Anterior cingulate cortex (tissue), 58 donors: ENCODE measurements at places on chromosomes 6 and 20.

DNA sequence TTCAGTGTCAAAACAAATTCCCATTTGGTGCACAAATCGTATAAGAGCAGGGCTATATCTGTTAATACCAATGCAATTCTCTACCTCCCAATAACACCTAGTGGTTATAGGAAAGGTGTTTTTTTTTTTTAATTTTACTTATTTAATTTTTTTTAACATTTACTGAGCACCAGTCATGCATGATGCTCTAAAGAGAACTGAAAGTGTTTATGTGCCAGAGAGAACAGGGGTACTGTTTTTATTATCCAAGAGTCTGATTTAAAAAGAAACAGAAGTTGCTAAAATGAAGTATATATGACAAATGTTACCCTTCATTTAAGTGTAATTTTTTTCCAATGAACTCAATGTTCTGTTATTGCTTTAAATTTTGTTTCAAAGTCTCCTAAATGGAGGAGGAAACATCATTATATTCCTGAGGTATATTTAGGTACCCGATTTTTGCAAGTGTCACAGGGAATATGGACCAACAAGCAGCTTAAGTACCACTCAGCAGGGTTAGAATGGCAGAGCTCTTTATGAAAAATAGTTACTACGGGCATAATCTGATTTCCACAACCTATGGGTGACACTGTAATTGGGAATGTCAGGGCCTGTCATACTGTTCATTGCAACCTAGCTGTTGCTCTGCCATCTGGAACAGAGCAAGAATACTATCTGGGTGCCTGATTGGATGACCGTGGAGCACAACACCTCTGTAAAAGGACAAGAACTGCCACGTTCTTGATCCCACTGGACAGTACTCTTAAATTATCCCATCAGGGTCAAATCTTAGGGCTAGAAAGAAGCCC lies 195.4 kb downstream of the KHDRBS2 start:
- DNase-seq, result no peak

GRCh38 chr6:141264101-141264500 lies 868.6 kb upstream of the GJE1 start:
- no peak for DNase-seq

DNA sequence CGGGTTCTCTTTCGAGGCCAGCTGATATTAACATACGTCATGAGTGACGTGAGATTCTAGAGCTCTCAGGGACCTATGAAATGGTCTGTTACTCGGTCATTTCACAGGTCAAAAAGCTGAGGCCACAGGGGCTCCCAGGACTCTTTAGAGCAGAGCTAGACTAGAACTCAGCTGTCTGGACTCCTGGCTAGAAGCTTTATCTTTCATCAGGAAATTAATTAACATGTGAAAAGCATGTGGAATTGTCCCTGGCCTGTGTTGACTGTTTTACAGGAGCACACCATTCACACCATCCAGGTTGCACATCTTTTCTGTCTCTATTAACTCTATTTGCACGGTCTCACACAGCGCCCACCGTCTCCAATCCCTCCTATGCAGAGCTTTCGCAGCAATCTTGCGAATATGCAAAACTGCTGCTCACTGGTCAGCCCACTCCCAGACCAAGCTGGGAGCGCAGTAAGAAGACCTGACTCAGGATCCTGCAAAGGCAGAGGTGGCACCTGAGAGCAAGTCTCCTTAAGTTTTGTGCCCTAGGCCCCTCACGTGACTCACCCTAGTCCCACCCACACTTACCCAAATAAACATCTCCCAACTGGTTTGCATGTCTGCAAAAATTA lies 522.5 kb downstream of the CD83 start:
- DNase-seq, result no peak

DNA sequence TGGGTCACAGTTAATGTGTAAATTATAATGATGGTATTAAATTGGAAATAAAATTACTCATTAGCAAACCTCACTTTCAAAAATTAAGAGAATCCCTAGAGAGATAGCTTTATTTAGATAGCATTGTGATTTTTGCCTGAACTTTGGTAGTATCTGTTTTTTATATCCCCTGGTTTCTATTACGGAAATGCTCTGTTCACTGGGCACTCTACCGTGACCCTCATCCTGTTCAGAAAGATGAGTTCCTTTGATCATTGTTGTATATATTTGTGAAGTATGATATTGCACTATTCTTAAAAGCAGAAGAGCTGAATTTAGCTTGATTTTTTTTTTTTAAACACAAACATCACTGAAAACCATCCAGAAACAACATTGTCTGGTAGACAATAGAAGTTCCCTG lies 1143.8 kb upstream of the MAP3K7 start:
- DNase-seq, result no peak

DNA sequence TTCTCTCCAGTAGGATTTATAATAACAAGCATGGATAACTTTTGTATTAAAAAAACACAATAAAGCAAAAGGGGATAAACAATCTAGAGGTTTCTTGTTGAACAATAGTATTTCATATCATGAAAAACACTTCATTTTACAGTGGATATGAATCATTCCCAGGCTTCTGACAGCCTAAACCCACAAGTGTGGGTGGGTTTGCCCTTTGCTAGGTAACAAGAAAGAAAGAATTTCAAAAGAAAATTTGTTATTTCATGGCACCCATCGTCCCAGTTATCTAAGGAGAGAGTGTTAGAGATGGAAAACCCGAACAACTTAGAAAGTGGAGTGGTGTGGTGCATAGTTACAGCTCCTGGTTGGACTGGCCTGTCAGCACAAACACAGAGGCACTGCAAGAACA lies 76.1 kb upstream of the GPR6 start:
- no peak for DNase-seq

GRCh38 chr6:158819213-158819976 lies at the start of gene EZR:
EZR (minus strand) TSS chr6:158819368; CDS start chr6:158818093, 1,275 bp downstream.
- no peak for DNase-seq

DNA sequence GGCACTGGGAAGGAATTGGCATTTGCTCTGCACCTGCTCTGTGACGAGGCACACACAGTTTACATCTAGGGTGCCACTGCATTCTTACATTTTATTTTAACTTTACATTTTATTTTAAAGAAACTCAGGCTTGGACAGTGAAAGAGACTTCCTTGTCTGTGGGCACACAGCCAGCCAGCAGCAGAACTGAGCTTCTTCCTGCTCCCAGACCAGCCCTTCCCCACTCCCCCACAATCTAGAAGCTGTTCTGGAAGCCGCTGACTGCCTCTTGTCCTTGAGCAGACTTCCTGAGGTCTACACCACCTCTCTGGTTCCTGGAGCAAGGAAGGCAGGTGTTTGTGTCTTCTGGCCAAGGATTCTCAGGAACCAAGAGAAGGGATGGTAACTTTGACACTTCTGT lies 27.9 kb upstream of the CD93 start:
- DNase-seq, result peak; percentile 9

- DNase-seq, result no peak
These were observed 13.5 kb downstream of the EEF1E1 start for GRCh38 chr6:8088886-8089285.

- no peak for DNase-seq
These were observed 161.1 kb upstream of the EPHA7 start for GRCh38 chr6:93580446-93580845.

DNA sequence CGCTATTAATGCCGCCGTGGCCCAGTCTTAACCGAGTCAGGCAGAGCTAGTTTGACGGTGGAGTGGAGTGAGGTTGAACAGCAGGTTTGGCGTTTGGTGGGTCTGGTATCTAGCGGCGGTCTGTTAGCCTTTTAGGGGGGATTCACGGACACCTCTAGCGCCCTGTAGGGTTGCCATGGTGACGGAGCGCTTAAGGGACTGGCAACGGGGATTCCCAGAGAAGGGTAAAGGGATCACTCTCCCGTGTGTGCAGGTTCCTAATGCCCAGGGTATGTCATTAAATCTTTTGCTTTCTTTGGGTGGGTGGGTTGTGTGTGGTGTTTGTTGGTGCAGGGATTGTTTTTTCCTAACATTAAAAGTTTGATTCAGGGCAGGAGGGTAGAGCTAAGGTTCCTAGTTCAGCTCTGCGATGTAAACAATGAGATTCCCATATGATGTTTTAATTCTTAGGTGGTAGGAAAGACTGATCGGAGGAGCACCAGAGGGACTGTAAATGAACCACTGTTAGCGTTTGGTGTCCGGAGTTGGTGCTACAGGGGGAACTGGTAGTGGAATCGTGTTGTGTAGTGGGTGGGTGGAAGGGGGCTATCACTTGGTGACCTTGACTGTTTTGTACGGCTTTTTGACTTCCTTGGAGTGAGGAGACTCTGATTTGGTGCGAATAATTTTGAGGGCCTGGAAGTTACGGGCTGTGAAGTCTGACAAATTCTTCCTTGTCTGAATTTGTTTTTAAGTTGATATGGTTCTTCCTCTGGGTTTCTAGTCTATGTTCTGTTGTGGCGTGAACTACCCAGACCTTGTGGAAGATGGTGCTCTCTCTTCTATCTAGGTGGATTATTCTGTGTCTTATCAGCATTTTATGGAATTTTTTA lies 5.0 kb downstream of the BRD2 start:
- DNase-seq, result no peak

DNA sequence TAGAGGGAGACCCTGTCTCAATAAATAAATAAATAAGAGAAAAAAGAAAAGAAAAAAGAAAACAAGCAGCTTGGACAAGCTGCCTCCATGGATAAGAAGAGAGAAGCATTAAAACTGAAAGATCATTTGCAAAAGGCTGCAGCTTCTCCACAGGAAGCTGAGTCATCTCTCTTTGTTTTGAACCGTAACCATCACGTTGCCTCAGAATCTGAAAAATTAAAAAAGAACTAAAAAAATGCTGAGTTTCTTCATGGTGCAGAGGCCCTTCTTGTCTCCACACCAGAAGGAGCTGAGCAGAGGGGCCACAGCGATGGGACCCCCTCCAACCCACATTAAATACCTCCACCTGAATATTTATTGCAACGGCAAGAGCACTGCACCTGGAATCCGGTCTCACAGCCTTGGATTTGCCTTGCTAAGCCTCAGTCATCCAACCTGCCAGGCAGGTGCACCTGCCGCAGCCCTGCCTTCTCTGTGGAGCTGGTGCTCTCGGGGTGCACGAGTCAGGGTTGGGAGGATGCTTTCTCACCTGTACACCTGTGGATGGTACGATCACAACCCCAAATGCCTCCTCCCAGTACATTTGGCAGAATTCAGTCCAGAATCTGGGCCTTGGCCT lies 28.1 kb downstream of the TOX2 start:
- no peak for DNase-seq

GRCh38 chr6:148306286-148306685 lies 36.4 kb upstream of the SASH1 start:
- DNase-seq, result no peak

GRCh38 chr6:111941686-111942330 lies 68.6 kb upstream of the FYN start:
- DNase-seq, result no peak

GRCh38 chr6:168546151-168546550 lies 105.2 kb downstream of the SMOC2 start:
- no peak for DNase-seq

GRCh38 chr6:137808836-137809315 lies 58.2 kb upstream of the TNFAIP3 start:
- DNase-seq, result no peak

- DNase-seq, result peak; percentile 9
These were observed 2.5 kb downstream of the RIMS1 start for GRCh38 chr6:71888756-71889340.

- no peak for DNase-seq
These were observed 151.1 kb downstream of the UBE3D start for GRCh38 chr6:82914511-82914910.

- no peak for DNase-seq
These were observed 35.1 kb upstream of the PCMTD2 start for GRCh38 chr20:64220420-64220819.

GRCh38 chr20:19976595-19977372 lies 40.4 kb upstream of the NAA20 start:
- peak; percentile 53 for DNase-seq

DNA sequence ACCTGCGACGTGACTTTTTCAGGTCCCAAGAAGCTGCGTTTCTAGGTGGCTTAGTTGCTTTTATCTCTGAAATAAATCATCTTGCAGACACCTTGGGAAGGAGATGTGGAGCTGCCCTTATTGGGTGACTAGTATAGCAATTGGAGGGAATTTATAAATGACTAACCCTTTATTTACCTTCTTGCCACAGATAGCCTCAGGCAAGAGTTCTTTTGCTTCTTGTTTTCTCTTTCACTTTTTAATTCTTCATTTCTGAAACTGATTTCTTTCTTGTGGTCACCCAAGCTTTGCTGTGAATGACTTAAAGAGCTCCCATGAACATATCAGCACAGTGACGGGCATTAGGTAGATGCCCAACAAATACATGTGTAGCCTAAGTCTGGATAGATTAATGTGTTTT lies 3.0 kb downstream of the ADGRF4 start:
- no peak for DNase-seq

GRCh38 chr20:47698142-47698541 lies 87.1 kb downstream of the SULF2 start:
- DNase-seq, result no peak

GRCh38 chr20:59703046-59703445 lies 98.7 kb downstream of the PHACTR3 start:
- no peak for DNase-seq

GRCh38 chr20:36808317-36809257 lies 35.0 kb upstream of the DSN1 start:
- DNase-seq, result no peak

- no peak for DNase-seq
These were observed 3.7 kb upstream of the MMP9 start for GRCh38 chr20:46004889-46005473.

GRCh38 chr6:30548375-30548774 lies 7.9 kb downstream of the GNL1 start:
- DNase-seq, result no peak

DNA sequence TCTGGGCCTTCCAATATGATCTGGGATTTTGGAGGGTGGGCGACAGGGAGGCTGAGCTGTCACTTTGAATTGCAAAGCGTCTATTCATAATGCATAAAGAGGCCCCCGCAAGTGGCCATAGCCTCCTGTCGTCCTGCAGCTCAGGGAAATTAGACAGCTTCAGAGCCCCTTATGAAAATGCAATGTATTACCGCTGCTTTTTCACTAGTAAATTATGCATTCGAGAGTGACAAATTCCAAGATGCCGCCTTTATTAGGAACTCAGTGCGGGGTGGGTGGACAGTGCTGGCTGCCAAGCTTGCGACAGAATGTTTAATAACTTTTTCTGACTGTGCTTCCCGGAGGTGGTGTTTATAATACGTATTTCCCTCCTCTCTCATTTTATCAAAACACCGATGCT lies 168.5 kb downstream of the DHX35 start:
- DNase-seq, result no peak

GRCh38 chr20:50586531-50587232 lies 76.5 kb downstream of the PTPN1 start:
- no peak for DNase-seq

GRCh38 chr20:51531712-51532456 lies 10.6 kb downstream of the NFATC2 start:
- DNase-seq, result no peak

DNA sequence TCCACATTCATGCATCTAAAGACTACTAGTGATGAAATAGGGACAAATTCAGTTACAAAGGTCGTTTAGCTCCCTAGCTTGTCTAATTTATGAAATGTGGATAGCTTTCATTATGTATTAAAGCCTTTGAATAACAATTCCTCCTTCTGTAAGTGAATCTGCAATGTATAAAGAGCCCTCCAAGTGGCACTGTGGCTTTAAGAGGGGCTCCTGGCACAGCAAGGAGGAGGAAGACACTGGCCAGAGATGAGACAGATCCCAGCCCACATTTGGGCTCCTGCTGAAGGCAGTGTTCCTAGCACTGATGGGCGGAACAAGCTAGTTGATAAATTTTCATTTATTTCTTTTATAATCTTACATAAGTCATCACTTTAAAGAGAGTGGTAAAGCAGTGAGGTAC lies 17.6 kb upstream of the FUCA2 start:
- DNase-seq, result no peak

GRCh38 chr20:63090052-63090451 lies 83.3 kb upstream of the BHLHE23 start:
- DNase-seq, result no peak
